BE2C (cell line): ENCODE measurements at places on chromosomes 3 and 15.

- DNase-seq = no peak
Measured at GRCh38 chr15:92947071-92947730, 47.1 kb downstream of the CHD2 start.

GRCh38 chr15:57327985-57328471 lies 48.3 kb upstream of the CGNL1 start:
- no peak for DNase-seq

GRCh38 chr3:128006061-128007032 lies 45.9 kb upstream of the SEC61A1 start:
- DNase-seq = no peak

DNA sequence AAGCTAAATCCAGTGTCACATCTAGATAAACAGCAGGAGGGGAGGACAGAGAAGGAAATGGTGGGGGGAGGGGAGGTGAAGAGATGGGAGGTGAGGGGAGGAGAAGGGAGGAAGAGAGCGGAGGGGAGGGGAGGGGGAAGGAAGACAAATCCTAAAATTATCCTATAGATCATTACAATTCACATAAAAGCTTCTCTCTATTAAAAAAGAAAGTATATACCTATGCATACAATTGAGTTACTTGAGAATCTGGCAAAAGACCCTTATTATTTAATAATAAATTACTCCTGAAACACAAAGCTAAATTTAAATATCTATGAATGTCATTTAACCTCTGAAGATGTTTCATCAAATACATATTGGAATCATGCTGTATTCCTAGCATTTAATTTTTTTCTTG lies 303.9 kb downstream of the MAGI1 start:
- no peak for DNase-seq

GRCh38 chr3:118146658-118147375 lies 887.8 kb downstream of the IGSF11 start:
- no peak for DNase-seq

DNA sequence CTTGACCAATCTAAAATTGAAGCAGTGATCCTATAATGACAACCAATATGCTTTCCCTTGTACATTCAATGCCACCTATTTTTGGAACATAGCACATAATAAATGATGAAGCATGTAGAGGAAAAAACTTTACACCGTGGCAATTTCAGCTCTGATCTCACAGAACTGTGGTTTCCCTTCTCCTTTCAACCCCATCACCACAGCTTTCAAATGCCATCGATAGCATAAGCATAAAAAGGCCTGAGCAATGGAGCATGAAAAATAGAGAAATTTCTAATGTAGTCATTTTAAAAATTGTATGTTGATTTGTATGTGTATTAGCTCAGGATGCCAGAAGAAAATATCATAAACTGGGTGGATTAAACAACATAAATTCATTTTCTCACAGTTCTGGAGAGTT lies 406.0 kb upstream of the TMCO5A start:
- DNase-seq = no peak

DNA sequence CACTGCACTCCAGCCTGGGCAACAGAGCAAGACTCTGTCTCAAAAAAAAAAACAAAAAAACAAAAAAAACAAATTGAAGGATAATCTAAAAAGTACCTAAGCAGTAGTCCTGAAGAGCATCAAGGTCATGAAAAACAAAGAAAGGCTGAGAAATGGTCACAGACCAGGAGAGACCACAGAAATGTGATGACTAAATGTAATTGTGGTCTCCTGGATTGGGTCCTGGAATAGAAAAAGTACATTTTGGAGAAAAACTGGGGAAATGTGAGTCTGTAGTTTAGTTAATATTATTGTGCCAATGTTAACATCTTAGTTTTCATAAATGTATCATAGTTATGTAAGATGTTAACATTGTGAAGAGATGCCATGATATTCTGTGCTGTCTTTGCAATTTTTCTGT lies 267.5 kb upstream of the NR2E3 start:
- DNase-seq = no peak

- DNase-seq = peak; percentile 13
Measured at GRCh38 chr15:40918799-40919392, 10.2 kb upstream of the DLL4 start.

- no peak for DNase-seq
Measured at GRCh38 chr15:50049871-50050270, 69.2 kb downstream of the ATP8B4 start.
